Spinal cord (tissue), 10 donors: ENCODE measurements at places on chromosomes 12 and 14.

DNA sequence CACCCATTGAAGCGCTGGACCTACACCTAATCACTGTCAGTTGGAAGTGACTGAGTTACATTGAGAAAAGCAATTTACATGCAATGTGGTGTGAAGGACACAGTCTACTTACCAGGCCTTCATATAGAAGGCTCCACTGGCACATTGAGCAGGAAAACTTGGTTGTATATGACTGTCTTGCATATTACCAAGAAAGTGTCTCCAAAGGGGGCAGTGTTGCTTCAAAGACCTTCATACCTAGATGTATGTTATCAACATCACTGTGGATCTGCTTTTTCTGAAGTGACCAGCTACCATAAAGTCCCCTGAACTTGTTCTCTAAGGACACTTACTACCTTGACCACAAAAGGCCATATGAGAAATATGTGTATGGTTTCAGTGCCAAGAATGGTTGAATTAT, 64.1 kb downstream of the NELL2 start:
- no peak for DNase-seq

- DNase-seq = no peak
These were observed 2.5 kb upstream of the INF2 start for GRCh38 chr14:104686624-104687517.

GRCh38 chr12:68839183-68840147, 31.5 kb downstream of the MDM2 start:
- no peak for DNase-seq

- DNase-seq = no peak
These were observed 19.0 kb downstream of the PRPF40B start for GRCh38 chr12:49642370-49642802.

DNA sequence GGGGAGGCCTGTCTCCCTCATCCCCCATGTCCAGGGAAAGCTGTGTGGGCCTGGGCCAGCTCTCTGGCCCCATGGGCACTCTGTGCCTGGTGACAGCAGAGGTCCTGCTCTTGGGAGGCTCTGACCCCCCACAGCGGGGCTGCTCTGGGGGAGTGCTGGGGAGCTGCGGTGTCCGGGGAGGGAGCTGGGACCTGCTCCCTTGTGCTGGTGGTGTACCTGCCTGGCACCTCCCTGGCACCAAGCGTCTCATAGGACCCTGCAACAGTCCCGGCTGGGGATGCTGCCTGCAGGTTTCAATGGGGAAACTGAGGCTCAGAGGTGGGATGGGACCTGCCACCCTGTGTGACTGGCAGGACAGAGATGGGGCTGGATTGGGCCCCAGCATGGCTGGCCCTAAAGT, 111.3 kb downstream of the KIF26A start:
- no peak for DNase-seq

GRCh38 chr12:105659355-105660075, 329.0 kb downstream of the C12orf75 start:
- peak; percentile 28 for DNase-seq

- DNase-seq = no peak
These were observed 217.1 kb downstream of the SLC38A4 start for GRCh38 chr12:46608431-46609272.

DNA sequence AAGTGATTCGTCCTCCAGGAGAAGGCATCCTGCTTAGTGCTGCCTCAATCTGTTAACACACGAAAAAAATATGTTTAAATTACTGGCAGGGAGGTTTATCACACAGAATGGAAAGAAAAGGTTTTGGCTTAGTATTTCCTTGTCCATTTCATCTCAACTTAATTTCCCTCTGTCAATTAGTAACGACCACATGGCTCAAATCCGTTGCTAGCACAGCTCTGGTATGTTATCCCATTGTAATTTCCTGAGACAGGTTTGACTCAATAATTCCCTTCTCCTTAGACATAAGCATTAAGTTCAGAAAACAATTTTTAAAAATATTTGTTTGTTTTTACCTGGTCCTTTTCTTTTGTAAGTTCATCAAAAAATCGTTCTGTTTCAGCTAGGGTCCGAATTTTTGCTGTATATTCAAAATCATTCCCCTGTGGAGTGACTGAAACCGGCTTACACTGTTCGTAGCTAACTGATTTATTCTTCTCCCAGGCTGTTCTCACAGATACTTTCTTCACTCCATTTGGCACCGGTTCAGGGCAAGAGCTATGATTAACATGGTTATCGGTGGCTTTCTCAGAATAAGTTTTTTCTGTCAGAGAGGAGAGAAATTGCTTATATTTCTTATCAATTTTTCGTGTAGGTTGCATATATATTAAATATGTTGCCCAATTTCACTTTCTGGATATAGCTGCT, 10.1 kb upstream of the PITPNM2 start:
- DNase-seq = no peak

DNA sequence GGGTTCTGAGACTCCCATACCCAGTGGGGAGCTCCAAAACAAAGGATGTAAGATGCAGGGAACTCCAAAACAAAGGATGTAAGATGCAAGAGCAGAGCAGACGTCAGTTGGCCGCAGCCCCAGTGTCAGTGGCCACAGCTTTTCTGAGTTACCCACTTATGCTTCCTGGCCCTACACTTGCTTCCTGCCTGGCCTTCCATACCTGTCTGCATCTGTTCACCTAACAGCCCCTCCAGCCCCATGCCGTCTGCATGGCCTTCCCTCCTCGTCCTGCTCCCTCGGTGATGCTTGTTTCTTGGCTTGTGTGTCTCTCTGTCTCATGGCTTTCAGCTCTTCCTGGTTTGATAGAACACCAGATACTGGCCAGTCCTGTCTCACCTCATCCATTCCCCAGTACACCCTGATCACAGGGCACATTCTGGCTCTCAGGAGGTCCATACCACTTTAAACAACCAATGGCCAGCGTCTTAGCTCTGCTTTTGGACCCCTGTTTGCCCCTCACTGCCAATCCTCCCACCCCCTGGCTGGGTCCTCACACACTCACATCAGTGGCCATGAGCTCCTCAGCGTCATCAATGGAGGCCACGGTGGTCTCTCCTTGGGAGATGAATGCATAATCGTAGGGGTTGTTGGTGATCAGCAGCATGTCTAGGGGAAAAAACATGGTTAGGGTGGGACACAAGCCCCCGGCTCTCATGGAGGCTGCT, 5.3 kb downstream of the MYH7 start:
- no peak for DNase-seq

DNA sequence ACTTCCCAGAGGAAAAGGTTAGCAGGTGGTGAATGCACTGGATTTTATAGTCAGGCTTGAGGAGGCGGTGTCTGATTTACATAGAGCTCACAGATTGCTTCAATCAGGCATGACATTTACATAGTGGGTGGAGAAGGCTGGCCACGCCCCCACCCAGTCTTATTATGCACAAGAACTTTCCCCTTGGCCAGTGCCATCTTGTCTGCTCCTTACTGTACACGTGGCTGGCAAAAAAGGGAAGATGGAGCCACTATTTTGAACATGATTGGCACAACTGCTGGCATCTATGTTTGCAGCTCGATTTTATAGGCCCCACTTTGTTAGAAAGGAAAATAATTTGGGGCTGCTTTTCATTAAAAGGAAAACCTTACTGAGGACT, 10.9 kb upstream of the LGMN start:
- DNase-seq = no peak

DNA sequence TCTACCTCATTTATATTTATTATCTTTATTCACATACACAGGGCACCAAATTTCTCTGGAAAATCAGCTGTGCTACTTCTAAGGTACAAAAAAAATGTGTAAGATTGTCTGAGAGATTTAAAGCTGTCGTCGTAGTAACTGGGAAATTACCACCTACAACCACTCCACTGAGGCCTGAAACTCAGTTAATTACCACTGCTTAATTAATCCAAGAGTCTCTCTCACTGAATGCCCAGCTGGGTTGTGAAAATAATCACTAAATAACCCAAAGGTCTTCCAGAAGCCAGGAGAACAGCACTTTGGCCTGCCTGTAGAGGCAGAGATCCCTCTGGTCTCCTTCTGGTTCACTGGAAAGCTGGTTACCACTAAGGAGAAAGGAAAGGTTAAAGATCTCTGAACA, 207.2 kb upstream of the TMPO start:
- no peak for DNase-seq

- no peak for DNase-seq
These were observed 11.4 kb downstream of the ATP23 start for GRCh38 chr12:57952766-57953165.

- no peak for DNase-seq
These were observed 54.1 kb downstream of the PITPNM2 start for GRCh38 chr12:123096741-123097140.

GRCh38 chr14:93109572-93110481, 5.9 kb downstream of the ITPK1 start:
- no peak for DNase-seq

GRCh38 chr12:48925304-48926011, at the start of gene FKBP11:
TSS of gene FKBP11 (minus strand) at chr12:48925492. CDS start at chr12:48925428, 64 bp downstream.
- no peak for DNase-seq

GRCh38 chr12:117837737-117838050, 131.1 kb downstream of the KSR2 start:
- DNase-seq = no peak

DNA sequence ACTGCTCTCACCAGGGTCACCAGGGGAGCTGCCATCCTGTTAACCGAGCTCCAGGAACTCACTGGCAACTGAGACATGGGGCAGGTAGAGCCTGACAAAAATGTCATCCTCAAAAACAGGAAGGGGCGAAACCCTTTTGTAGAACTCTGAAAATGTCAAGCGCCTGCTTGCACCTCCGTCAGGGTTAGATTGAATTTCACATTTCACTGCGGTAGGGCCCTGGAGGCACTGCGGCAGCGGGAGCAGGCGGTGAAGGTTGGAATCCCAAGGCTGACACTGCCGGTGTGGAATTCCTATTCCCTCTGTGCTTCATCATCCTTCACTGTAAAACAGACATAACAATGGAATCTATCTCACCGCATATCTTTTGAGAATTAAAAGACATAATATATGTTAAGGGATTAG, 142.8 kb upstream of the TMCC3 start:
- DNase-seq = peak; percentile 14

DNA sequence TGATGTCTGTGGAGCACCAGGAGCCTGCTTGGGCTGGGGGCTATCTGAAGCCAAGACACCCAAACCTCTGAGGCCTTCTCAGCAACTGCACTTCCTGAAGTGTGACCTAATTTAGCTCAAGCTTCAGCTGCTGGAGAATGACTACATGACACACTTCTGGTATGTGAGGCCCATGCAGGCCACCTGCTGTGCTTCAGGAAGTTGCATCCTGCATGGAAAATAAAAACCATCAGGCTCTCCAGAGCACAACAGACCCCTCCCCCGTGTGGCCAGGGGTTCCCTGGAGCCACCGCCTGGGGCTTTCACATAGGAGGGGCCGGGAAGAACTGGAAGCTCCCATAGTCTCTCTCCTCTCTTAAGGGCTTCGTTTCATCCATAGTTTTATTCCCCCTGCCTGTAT, 217.7 kb downstream of the SLC15A4 start:
- DNase-seq = peak; percentile 42

DNA sequence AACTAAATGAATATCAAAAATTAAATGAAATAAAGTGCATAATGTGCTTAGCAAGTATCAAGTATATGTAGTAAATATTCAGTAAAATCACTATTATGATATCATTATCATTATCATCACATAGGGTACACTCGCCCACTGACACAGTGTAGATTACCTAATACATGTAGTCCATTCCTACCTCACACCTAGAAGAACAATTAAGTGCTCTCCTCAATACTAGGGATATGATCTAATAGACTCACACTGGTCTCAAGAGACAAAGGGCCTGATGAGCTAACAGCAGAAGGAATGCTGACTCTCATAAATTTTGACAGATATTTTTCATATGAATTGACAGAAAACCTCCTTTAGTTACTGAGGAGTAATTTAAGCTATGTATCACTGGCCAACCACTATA, 29.1 kb downstream of the FSCB start:
- no peak for DNase-seq

GRCh38 chr12:109818905-109819500, 14.2 kb downstream of the TRPV4 start:
- DNase-seq = no peak

DNA sequence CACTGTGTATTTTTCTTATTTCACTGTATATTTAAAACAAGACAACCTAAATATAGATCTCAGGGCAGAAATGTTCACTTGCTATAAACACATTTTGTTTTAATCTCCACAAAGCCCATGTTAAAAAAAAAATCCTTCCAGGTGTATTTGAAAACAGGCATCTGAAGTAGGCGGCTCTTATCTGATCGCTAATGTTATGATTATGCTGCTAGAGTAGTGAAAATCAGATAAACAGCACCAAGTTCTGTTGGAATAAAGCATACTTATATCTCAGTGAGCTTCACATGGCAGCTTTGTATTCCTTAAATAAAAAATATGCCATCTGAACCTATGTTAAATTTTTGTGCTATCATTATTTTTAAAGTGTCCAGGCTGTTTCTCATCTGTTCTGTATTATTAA, 47.6 kb upstream of the PZP start:
- DNase-seq = no peak

DNA sequence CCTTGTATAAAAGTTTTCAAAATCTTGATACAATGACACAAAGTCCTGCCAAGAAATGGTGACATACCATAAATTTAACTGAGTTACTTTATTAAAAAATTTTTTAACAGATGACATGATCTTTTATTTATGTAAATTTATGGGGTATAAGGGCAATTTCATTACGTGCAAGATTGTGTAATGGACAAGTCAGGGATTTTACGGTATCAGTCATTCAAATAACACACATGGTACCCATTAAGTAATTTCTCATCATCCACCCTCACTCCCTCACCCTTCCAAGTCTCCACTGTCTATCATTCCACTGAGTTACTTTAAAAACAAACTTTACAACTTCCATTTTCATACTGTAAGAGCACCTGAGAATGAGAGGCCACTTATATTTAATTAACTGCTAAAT, 37.4 kb downstream of the SPTLC2 start:
- no peak for DNase-seq

DNA sequence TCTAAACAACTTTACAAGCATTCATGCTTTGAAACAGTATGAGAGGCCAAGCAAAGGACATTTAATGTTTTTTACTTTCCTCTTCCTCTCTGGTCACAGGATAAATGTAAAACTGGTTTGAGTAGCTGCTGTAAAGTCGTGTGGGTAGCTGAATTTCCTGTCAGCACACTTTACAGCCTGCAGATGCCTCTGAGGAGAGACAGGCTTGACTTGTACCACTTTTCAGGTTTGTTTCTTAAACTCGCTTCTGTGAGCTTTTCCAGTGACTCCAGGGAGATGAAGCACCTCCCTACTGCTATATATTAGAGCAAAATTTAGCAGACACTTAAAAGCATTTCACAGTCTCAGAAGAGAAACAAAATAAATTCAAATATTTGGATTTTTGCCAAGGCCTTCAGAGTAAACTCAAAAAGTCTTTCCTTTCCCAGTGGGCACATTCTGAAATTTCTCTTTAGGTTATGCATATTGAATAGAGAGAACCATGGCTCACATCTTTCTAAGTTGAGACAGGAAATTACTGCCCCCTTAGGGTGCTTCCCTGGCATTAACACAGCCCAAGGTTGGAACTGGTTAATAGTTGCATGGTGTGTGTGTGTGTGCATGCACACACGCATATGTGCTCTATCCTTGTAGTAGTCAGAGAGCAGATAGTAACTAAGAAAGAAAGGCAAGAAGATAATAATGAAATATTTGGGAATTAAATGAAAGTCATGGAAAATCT, 557.3 kb upstream of the MIS18BP1 start:
- no peak for DNase-seq

GRCh38 chr14:68630611-68631393, 162.1 kb downstream of the ZFP36L1 start:
- DNase-seq = no peak

GRCh38 chr14:104200106-104200505, 61.7 kb downstream of the KIF26A start:
- peak; percentile 65 for DNase-seq
